Fibroblast of lung (primary cell): ENCODE measurements at places on chromosomes 6 and 20. TPM values are rescaled to one million over a fixed set of nuclear protein-coding genes. Genes with fewer than 3 reads are reported as not detected.

DNA sequence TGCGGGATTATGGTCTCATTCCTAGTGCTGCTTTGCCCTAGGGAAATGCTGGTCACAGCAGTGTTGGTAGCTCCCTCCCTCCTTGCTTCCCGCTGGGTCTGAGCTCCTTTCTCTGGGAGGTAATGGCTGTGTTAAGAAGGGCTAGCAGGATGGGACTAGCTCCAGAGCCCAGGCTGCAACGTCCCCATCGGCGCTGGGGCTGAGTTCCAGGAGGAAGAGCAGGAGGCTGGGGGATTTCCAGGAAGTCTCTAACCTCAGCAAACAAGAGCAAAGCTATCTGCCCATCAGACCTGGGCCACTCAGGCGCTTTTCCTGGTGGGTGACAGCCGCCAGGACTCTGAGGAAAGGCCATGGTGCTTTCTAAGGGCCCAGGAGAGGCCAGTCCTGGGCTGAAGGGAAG, 174.2 kb downstream of the DLL1 start:
- H3K36me3 ChIP-seq = no peaks in the 10 kb centered on the region
- no peak for DNase-seq
- H3K4me3 ChIP-seq = no peak overlapping the region
- no peaks in the 10 kb centered on the region for H3K4me1 ChIP-seq
- no peaks in the 10 kb centered on the region for H3K27me3 ChIP-seq

DNA sequence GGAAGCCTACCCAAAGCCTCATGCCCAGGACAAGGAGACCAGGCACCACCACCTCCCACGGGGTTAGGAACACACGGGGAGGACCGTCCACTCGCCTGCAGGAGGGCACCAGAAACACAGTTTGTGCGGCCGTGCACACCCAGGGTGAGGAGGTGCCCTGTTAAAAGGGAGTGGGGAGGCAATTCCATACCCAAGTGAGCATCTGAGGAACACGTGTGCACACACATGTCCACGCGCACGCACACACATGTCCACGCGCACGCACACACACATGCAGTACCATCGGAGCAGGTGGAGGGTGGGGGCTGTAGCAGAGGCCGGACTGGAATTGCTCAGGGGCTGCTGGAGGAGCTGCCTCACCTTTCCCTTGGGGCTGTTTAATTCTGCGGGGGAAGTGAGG, 259.4 kb downstream of the TAF4 start:
- H3K36me3 ChIP-seq = no peaks in the 10 kb centered on the region
- no peak overlapping the region for H3K4me3 ChIP-seq
- DNase-seq = no peak
- no peaks in the 10 kb centered on the region for H3K4me1 ChIP-seq
- no peak overlapping the region for H3K27ac ChIP-seq

DNA sequence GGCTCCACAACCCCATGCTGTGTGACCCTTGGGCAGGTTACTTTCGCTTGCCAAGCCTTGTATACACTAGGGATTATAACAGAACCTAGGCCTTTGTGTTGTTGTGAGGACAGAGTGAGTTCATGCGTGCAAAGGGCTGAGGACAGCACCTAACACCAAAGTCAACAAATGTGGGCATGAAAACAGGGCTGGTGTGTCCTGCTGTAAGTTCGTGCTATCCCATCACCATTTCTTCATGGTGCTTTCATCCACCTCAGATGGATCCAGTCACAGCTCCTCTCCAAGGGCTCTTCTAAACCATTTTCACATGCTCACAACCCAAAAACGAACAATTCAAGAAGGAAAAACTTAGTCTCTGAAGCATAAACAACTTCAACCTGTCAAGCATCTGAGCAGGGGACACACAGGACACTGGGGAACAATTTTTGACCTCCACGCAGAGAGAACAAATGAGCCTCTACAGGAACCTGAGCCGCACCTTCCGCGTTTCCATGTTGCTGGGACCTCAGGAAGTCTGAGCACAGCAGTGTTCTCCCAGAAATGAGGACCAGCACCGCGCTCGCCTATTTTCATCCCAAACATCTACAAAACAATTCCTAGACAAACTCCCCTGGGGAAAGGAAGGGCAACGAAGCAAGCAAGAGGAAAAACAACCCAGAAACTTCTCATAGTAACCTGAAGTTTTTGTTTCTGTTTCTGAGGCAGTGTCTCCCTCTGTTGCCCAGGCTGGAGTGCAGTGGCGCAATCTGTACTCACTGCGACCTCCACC, 3.1 kb downstream of the LRP11 start:
- peak; percentile 75 for DNase-seq
- H3K4me3 ChIP-seq = no peak overlapping the region
- H3K4me1 ChIP-seq = peaks cover 20% of the 10 kb centered on the region
- H3K27ac ChIP-seq = peak overlapping the region; percentile 61
- no peaks in the 10 kb centered on the region for H3K36me3 ChIP-seq
- no peaks in the 10 kb centered on the region for H3K27me3 ChIP-seq

DNA sequence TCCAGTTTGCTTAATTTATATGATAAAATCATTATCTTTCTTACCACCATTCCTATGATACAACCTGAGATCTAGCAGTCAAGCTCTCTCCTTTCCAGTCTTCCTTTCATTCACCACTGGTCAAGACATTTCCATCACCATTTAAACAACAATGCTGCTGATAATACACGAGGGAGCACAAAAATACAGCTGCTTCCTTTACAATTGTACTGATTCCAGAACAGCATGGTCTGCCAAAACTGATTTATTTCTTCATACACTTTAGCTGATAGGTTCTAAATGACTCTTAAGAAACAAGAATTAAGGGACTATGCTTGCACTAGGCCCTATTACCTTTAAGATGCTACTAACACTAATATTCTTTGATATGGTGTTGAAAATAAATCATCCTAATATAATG, 65.0 kb downstream of the EPM2A start:
- H3K4me1 ChIP-seq = peaks cover 6% of the 10 kb centered on the region
- H3K27me3 ChIP-seq = no peaks in the 10 kb centered on the region
- peak; percentile 3 for DNase-seq
- H3K27ac ChIP-seq = peak overlapping the region; percentile 60

GRCh38 chr6:158222066-158222465, 53.9 kb downstream of the GTF2H5 start:
- DNase-seq = no peak
- no peaks in the 10 kb centered on the region for H3K4me1 ChIP-seq
- no peak overlapping the region for H3K4me3 ChIP-seq
- H3K27me3 ChIP-seq = no peaks in the 10 kb centered on the region
- H3K27ac ChIP-seq = no peak overlapping the region

DNA sequence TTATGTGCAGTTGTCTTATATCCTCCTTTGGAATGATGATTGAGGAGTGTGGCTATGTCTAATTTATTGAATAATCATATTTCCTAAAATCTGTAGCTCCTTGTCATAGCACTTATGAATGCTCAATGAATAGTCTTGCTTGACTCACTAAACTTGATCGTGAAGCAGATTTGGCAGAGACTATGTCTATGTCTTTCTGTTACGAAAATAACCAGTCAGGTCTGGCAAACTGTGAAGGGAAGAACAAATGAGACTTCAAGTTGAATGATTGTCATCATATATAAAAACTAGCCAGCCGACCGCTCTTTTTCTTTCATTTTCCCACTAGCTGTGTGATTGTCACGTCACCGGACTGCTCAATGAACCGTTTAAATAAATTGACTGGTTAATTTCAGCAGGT, 1303.9 kb upstream of the GJE1 start:
- H3K27me3 ChIP-seq = no peaks in the 10 kb centered on the region
- DNase-seq = peak; percentile 3
- no peaks in the 10 kb centered on the region for H3K36me3 ChIP-seq

GRCh38 chr6:38808039-38808438, 92.9 kb downstream of the DNAH8 start:
- H3K27me3 ChIP-seq = no peaks in the 10 kb centered on the region
- no peaks in the 10 kb centered on the region for H3K36me3 ChIP-seq
- H3K27ac ChIP-seq = no peak overlapping the region

GRCh38 chr20:50824137-50824536, 29.3 kb downstream of the BCAS4 start:
- peak; percentile 90 for DNase-seq
- peaks cover 7% of the 10 kb centered on the region for H3K4me1 ChIP-seq
- H3K27ac ChIP-seq = peak overlapping the region; percentile 37
- H3K4me3 ChIP-seq = no peak overlapping the region

DNA sequence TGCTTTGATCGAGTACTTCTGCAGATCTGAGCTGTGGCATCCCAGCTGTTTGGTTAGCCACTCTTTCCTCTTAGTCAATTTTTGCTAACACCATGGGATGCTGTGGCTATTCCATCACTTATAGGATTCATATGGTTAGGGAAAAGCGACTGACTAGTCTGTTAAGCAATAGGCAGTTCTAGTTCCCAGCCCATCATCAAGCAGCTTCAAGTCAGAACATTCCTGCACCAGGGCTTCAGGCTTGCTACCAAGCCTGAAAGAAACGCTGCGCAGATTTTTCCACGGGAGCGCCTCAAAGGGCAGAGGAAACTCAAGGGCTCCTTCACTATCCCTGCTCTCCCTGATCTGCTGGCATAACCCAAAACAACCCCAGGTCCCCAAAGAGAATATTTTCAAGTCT, 159.8 kb upstream of the SUPT3H start:
- H3K4me3 ChIP-seq = no peak overlapping the region
- no peaks in the 10 kb centered on the region for H3K27me3 ChIP-seq
- no peaks in the 10 kb centered on the region for H3K4me1 ChIP-seq
- DNase-seq = no peak

The C6orf15 gene
- total RNA-seq = not detected in 2 replicates
